Right atrium auricular region (tissue), 2 donors: ENCODE measurements at places on chromosomes 7 and 10.
A peak's percentile ranks its signal among the peaks of the same experiment; 100 is the strongest.

GRCh38 chr7:8226501-8226900 lies 35.5 kb downstream of the ICA1 start:
- no peaks in the 10 kb centered on the region for H3K36me3 ChIP-seq
- H3K4me3 ChIP-seq = no peak overlapping the region
- no peak for DNase-seq
- no peaks in the 10 kb centered on the region for H3K4me1 ChIP-seq

- no peaks in the 10 kb centered on the region for H3K4me1 ChIP-seq
- no peak for DNase-seq
- no peak overlapping the region for H3K4me3 ChIP-seq
- no peaks in the 10 kb centered on the region for H3K27me3 ChIP-seq
These were observed 78.0 kb downstream of the PRR15 start for GRCh38 chr7:29641651-29642050.

DNA sequence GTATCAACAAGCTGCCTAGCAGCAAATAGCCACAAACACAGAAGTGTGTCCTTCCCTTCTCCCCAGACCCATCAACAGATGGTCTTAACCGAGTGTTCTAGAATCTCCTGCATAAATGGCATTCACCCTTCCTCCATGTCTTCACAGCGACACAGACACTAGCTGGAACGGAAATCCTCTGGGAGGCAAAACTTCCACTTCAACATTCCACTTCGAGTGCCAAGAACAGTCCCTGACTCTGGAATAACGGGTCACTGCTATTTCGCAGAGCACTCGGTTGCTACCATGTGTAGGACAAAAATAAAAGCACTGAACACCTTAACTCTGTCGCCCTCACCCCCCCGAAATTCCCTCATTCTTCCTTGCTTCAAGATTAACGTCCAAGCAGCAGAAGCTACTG lies 65.1 kb downstream of the SFMBT2 start:
- no peaks in the 10 kb centered on the region for H3K27me3 ChIP-seq
- no peak for DNase-seq
- H3K4me3 ChIP-seq = no peak overlapping the region
- no peaks in the 10 kb centered on the region for H3K4me1 ChIP-seq
- peak overlapping the region; percentile 73 for H3K27ac ChIP-seq

- H3K27ac ChIP-seq = no peak overlapping the region
- no peaks in the 10 kb centered on the region for H3K36me3 ChIP-seq
These were observed 13.8 kb upstream of the PPIF start for GRCh38 chr10:79333513-79333912.

DNA sequence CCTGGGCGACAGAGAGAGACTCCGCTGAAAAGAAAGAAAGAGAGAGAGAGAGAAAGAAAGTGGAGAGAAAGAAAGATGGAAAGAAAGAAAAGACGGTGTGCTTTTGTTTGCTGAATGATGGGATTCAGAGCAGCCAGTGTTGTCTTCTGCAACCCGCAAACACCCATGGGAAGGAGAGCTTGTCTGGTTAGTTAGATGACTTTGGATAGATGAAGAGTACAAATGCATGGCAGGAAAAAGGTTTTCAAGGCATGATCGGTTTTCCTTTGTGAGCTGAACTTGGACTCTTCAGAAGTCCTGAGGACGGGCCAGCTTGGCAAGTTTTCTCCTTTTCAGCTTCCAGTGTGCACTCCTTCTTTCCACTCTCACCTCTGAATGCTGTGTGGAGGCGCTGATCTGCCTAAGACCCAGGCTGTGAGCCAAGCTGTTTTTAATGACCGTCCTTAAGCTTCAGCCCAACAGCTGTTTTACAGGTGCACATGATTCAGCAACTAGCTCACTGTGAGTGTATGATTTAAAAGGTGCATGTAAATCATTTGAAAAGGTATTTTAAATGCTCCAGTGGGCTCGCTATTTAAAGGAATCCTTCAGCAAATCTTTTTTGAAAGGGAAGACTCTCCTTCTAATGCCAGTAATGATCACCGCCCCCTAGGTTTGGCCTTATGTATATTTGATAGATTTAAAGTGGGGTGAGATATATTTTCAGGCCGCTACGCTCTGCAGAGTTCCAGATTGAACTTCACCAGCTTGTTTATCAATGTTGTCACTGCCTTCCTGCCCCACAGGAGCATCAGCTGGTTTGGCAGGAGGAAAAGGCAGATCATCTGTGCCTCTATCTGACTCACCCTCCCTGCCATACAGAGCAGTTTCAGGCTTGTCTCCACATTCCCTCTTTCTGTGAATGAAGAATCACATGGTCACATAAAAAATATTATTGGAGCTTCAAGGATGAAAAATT lies 115.0 kb downstream of the PLXDC2 start:
- peak overlapping the region; percentile 53 for H3K27ac ChIP-seq
- no peaks in the 10 kb centered on the region for H3K4me1 ChIP-seq
- no peak for DNase-seq
- H3K4me3 ChIP-seq = no peak overlapping the region

DNA sequence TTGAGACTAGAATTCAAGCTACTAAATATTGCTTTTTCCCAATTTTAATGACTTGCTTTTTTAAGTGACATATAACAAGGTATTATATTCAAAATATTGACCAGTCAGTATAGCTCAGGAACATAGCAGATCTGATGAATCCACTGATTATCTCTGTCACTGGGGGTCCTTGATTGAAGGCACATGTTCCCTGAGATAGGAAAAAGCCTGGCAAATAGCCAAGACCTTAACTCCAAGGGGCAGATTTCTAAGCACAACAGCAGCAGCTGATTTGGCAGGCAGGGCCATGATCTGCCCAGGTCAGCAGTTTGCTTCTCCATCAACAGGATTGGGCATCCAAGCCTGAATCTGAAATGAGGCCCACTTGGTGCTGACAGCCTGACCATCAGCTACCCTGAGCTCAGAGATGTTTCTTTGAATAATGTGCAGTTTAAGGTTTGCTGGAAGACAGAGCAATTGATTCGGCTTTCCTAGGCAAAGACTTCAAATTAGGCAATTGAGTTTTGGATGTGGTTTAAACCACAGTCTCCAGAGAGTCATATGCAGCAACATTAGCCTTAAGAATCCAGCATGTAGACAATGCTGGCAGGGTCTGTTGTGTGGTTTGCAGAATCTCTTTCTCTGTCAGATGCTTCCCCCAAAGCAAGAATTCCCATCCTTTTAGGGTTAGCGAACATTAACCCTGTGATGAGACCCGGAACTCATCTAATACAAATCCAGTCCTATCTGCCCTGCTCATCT lies 352.6 kb downstream of the ADRA2A start:
- no peaks in the 10 kb centered on the region for H3K4me1 ChIP-seq
- no peaks in the 10 kb centered on the region for H3K36me3 ChIP-seq
- H3K27ac ChIP-seq = no peak overlapping the region
- no peaks in the 10 kb centered on the region for H3K27me3 ChIP-seq

- no peak for DNase-seq
- peaks cover 12% of the 10 kb centered on the region for H3K4me1 ChIP-seq
- H3K27ac ChIP-seq = peak overlapping the region; percentile 83
- H3K36me3 ChIP-seq = no peaks in the 10 kb centered on the region
- H3K4me3 ChIP-seq = no peak overlapping the region
These were observed 74.5 kb downstream of the CHRM2 start for GRCh38 chr7:136942994-136943393.

DNA sequence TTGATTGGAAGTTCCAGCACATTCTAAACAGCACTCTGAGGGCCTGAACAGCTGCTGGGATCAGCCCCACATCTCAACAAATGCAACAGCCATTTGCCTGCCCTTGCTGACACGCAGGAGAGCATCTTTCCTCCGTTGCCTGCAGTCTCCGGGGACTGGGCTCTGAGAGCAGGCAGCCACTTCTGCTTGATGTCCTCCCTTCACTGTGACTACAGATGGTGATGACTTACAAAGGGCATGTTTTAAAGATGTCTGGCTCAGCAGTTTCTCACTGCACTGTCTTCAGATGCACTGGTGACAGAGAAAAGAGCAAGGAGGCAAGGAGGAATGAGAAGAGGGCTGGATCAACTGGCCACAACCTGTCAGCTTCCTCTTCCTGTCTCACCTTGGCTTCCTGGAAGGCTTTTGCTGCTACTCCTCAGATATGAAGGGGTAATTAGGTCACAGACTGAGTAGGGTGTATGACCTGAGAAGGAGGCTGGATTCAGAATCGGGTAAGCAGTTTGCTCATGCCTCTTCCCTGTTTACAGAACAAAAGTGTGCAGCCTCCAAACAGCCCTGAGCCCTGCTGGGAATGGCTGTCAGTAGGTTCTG lies 143.5 kb upstream of the GHITM start:
- H3K4me1 ChIP-seq = no peaks in the 10 kb centered on the region
- no peaks in the 10 kb centered on the region for H3K27me3 ChIP-seq
- H3K27ac ChIP-seq = no peak overlapping the region
- H3K4me3 ChIP-seq = no peak overlapping the region
- no peaks in the 10 kb centered on the region for H3K36me3 ChIP-seq

DNA sequence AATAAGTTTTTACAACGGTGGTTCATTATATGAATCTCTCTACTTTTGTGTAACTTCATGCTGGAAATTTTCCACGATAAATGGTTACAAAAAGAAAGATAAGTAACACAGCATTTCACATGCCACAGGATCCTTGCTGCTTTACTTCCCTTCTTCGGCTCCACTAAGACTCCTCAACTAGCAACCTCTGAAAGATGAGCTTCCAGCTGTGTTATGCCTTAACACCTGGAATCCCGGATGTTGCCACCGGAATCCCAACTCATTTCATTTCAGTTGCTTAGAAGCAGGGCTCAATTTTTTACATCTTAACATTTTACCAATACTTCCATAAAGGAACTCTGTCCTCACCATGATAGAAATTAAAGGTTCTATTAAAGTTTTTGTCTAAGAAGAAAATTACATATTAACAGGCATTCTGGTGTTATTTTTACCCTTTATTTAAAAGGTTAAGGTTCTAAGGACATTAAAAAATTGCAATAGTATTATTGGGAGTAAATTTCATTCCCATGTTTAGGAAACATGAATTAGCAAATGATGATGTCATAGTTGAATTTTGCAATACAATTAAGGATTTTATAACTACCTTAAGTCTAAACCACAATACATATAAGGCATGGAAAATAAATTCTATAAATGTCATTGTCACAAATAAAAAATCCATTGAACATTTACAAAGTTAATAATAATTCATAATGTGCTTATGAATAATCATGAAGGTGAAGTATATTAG lies 57.1 kb upstream of the IL6 start:
- H3K36me3 ChIP-seq = no peaks in the 10 kb centered on the region
- H3K4me3 ChIP-seq = no peak overlapping the region
- DNase-seq = no peak

- H3K27me3 ChIP-seq = peaks cover 8% of the 10 kb centered on the region
- DNase-seq = no peak
- no peak overlapping the region for H3K4me3 ChIP-seq
- H3K4me1 ChIP-seq = peaks cover 15% of the 10 kb centered on the region
These were observed 598 bp upstream of the AMZ1 start for GRCh38 chr7:2687338-2687869.

DNA sequence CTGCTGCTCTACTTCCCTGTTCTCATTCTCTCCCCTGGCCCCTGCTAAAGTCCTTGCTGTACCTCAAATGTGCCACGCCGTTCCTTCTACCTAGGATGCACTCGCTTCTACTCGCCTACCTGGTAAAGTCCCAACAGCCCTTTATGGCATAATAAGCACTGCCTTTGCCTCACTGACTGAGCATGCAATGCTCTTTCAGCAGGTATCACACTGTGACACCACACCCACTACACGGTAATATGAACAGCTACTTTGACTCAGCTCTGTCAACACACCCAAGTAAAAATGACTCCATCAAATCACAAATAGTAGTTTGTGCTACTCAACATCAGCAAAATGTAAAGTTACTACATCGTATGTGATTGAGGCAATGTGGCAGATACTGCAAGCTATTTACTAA lies 37.6 kb downstream of the FAM204A start:
- no peak overlapping the region for H3K4me3 ChIP-seq
- DNase-seq = no peak
- peaks cover 3% of the 10 kb centered on the region for H3K36me3 ChIP-seq
- H3K27ac ChIP-seq = no peak overlapping the region
- H3K27me3 ChIP-seq = no peaks in the 10 kb centered on the region

DNA sequence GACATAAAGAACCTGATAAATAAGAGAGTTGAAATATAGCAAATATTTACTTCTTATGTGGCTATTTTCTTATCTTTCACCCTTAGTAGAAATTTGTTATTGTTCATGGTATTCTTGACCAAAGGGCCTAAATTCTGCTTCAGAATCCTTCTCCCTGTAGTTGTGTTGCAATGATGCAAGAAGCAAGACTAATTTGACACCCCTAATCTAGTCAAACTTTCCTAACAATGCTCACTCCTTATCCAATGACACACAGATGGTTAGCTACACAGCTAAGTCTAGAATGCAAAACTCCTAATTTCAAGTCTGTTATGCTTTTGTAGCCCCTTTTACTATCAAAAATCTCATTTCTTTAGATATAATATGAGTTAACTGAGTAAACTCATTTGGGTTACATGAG lies 56.1 kb downstream of the TWIST1 start:
- no peaks in the 10 kb centered on the region for H3K4me1 ChIP-seq
- no peaks in the 10 kb centered on the region for H3K27me3 ChIP-seq
- H3K27ac ChIP-seq = no peak overlapping the region
- DNase-seq = no peak
- H3K4me3 ChIP-seq = no peak overlapping the region
- no peaks in the 10 kb centered on the region for H3K36me3 ChIP-seq

DNA sequence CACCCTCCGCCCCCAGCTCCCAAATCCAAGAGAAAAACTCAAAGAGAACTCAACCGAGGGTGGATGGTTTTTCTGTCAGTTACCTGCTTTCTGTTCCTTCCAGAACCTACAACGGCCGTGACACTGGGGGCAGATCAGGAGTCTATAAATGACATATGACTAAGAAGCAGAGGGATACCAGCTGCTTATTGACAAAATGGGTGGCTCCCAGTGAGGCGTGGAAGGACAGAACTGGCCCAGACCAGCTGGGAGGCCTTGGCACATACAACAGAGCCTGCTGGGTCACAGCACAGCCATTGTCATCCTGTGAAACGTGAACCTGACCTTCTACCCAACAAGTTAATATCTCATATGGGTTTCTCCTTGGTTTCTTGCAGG lies 84.3 kb upstream of the ADRB1 start:
- peak overlapping the region; percentile 82 for H3K27ac ChIP-seq
- H3K27me3 ChIP-seq = no peaks in the 10 kb centered on the region
- no peaks in the 10 kb centered on the region for H3K36me3 ChIP-seq
- no peak overlapping the region for H3K4me3 ChIP-seq

- no peaks in the 10 kb centered on the region for H3K4me1 ChIP-seq
- DNase-seq = no peak
- no peak overlapping the region for H3K4me3 ChIP-seq
- no peaks in the 10 kb centered on the region for H3K36me3 ChIP-seq
These were observed 27.3 kb upstream of the CYP2C19 start for GRCh38 chr10:94735197-94735596.

GRCh38 chr7:155961241-155962190 lies 149.3 kb upstream of the SHH start:
- H3K4me3 ChIP-seq = no peak overlapping the region
- H3K27ac ChIP-seq = no peak overlapping the region
- DNase-seq = peak; percentile 16
- no peaks in the 10 kb centered on the region for H3K36me3 ChIP-seq
- H3K4me1 ChIP-seq = no peaks in the 10 kb centered on the region
- no peaks in the 10 kb centered on the region for H3K27me3 ChIP-seq

- DNase-seq = no peak
- no peaks in the 10 kb centered on the region for H3K36me3 ChIP-seq
- peak overlapping the region; percentile 7 for H3K4me3 ChIP-seq
- H3K27ac ChIP-seq = peak overlapping the region; percentile 34
- H3K4me1 ChIP-seq = peaks cover 12% of the 10 kb centered on the region
These were observed 41.7 kb upstream of the CALD1 start for GRCh38 chr7:134737566-134738345.
